Stimulated activated CD4-positive, alpha-beta T cell treated with anti-CD3 and anti-CD28 coated beads, Interleukin-1b, Interleukin-23, amount 100 ng/mL, for 1 hour (primary cell): ENCODE measurements at places on chromosomes 3 and 15.

- DNase-seq, result no peak
Measured at GRCh38 chr3:158703566-158703965, 28.7 kb downstream of the RARRES1 start.

- DNase-seq, result no peak
Measured at GRCh38 chr15:89197503-89197971, 23.8 kb downstream of the RLBP1 start.

DNA sequence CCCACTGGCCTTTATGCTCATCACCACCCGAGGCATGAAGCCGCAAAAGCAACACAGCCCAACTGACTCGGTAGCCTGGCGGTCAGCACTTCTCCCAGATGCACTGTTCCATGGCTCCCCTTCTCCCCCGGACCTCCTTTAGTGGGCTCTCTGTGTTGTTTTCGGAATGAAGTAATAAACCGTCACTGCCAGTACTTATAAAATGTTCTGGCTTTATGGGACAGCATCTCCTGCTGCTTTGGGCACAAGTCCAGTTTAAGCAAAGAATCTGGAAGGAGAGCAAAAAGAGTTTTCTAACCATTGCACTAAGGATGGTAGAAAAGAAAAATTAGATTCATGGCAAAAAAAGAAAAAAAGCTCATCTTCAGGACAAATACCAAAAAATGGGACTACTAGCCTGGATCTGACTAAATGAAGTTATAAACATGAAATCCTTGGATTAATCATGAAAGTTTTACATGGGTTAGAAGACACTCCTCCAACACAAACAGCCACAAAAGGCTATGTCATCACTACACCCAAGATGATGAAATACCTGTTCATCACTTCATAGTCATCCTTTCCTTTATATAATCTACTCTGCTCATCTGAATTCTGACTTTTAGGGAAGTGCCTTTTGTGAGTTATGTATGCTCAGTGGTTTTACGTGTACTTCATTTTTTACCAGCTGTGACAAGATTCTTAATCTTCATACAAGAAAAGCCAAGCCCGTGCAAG lies 89.5 kb upstream of the UBE2E2 start:
- no peak for DNase-seq

GRCh38 chr15:80937718-80938117 lies 51.9 kb downstream of the MESD start:
- no peak for DNase-seq

GRCh38 chr15:98787936-98788757 lies 139.8 kb downstream of the IGF1R start:
- DNase-seq, result no peak

- DNase-seq, result no peak
Measured at GRCh38 chr3:196198081-196198675, 13.0 kb downstream of the ZDHHC19 start.

- no peak for DNase-seq
Measured at GRCh38 chr3:183435661-183436060, 7.2 kb upstream of the MCF2L2 start.

GRCh38 chr3:141229132-141229531 lies 2.5 kb upstream of the PXYLP1 start:
- no peak for DNase-seq

DNA sequence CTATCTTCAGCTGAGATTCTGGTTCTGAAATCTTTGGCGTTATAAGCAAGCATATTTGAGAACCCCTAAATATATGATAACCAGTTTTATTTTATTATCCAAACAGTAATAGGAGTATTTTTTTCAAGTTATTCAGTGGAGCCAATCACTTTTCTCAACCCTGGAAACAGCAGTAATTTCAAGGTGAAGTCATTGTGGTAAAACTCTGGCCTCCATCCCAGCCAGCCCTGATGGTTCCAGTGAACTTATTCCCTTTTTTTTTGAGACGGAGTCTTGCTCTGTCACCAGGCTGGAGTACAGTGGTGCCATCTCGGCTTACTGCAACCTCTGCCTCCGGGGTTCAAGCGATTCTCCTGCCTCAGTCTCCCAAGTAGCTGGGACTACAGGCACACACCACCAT lies 545.4 kb upstream of the IL12A start:
- DNase-seq, result no peak

GRCh38 chr3:79597709-79598108 lies 170.1 kb downstream of the ROBO1 start:
- no peak for DNase-seq

- DNase-seq, result no peak
Measured at GRCh38 chr3:134809427-134810051, 14.5 kb downstream of the EPHB1 start.

- no peak for DNase-seq
Measured at GRCh38 chr3:53729618-53730017, 116.6 kb downstream of the CHDH start.

DNA sequence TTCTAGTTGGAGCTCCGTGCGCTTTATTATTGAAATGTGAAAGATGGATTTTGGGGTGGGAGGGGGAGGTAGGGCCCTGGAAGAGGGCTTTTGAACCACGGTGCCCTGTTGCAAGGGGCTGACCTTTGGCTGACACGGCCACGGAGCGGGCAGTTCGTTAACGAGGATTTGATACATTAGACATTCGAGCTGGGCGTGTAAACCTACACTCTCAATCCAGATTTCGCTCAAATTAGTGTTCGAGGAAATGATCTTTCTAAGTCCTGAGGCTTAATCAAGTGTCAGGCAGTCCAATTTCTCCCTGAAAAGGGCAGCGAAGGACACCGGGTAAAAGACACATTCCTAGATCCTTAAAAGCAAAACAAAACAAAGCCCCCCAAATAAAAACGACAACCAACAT lies 13.0 kb downstream of the ZIC1 start:
- DNase-seq, result no peak

DNA sequence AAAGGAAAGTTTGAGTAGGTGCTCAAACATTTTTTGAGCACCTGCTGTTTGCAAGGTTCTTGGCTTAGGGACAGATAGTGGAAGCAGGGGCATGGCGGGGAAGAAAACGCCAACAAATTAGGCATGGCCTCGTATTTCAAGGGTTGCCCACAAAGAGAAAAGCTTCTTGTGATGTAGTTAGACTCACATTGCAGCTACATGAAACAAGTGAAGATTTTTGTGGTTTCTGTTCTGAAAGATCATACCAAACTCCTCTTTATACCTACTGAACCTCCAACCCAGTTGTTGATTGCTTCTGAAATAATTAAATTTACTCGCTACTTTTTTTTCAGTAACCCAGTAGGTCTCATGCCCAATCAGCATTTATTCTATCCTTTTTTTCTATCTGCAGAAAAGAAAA lies 23.5 kb upstream of the RARB start:
- no peak for DNase-seq

DNA sequence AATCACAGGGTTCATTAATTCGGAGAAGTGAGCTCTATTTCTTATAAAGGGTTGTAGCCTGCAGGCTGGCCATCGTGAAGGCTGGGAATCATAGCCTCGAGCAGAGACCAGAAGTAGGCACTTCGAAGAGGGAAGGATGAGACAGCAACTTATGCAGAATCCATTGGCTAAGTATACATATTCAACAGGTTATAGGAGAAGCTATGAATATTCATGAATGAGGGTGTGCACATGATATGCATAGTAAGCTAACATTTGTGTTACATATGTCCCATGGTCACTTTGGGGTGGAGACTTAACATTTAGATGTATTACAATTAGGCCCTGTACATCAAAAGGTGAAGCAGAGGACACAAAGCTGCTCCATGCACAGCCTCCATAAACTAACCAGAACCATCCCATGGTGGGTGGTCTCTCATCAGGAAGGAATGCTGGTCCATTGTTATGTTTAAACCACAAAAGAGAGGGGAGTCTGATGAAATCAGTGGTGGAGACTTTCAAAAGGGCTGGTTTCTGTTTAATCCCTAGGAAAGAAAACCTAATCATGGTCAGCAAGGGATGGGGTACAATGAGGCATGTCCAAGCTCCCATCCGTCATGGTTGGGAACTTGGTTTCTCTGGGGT lies 80.8 kb upstream of the FHIT start:
- no peak for DNase-seq
